ENCODE measurements at places on chromosomes 7 and 10.

DNA sequence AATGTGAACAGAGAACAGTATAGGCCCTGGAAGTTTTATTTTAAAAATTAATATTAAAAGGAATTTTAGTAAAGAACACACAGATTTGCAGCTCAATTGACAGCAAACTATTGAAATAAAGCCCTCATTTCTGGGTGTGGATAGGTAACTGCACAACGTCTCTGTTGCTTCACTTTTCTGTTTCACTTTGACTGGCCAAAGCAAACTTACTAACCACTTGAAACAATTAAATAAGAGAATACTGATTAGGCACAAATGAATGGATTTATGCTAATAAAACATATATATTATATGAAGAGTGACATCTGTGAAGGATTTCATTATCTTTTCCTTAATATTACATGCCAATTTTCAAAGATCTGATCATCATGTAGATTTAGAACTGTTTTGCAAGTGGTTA, 11.9 kb downstream of the ZNF804B start:
- DNase-seq, result no peak

DNA sequence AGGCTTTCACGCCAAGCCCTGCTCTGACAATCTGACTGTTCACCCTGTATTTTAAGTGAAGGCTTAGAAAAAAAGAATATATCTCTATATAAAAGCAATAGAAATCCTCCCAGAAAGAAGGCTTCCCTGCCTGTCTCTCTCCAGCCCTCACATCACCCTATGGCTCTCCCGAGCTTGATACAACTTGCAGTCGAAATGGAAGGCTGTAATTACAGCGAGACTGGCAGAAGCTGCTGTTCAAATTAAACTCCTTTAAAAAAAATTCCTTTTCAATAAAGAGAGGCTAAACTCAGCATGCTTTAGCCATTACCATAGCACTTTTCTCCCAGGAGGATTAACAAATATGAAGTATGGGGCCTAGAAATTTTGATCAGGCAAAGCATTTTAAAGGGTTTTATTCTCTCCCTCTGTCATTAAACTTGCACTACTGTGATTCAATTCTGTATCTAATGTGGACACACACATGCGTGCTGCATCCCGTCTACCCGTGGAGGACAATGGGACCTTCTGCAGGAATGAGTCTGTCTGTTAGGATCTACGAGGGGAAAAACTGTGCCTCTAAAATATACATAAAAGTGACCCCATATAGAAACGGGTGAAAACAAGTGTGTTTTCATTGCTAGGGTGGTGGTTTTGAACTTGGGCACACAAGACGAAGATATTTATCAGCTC, 223.8 kb downstream of the USP6NL start:
- DNase-seq, result no peak

GRCh38 chr7:80624763-80625162, 13.7 kb upstream of the CD36 start:
- DNase-seq, result no peak

DNA sequence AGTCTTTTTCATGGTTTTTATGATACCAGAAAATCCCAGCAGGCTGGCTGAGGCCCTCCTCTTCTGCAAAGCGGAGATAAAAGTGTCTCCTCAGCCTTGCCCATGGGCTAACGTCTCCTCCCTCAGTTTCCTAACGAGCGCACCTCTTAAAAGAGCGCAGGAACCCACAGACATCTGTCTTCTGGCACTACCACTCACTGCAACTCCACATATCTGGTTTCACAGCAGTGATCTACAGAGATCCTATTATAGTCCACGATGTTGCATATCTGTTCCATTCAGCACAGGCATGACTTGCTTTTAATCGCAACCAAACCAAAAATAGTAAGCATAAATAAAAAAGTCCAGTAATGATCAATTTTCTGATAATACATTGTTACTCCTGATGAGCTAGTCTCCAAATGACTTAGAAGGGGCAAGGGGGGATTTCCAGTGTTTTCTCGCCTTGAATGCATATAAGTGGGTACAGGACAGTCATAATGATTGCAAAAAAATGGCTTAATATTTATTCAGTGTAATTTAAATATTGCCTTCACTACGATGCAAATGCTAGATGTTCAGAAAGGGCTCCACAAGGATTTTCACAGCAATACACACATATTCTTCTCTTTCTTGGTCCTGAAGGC, 20.9 kb downstream of the ANKRD22 start:
- DNase-seq, result no peak

- DNase-seq, result no peak
Observed at GRCh38 chr10:60024506-60024905, 118.2 kb upstream of the CCDC6 start.

GRCh38 chr10:119477444-119477843, 65.1 kb downstream of the RGS10 start:
- no peak for DNase-seq

DNA sequence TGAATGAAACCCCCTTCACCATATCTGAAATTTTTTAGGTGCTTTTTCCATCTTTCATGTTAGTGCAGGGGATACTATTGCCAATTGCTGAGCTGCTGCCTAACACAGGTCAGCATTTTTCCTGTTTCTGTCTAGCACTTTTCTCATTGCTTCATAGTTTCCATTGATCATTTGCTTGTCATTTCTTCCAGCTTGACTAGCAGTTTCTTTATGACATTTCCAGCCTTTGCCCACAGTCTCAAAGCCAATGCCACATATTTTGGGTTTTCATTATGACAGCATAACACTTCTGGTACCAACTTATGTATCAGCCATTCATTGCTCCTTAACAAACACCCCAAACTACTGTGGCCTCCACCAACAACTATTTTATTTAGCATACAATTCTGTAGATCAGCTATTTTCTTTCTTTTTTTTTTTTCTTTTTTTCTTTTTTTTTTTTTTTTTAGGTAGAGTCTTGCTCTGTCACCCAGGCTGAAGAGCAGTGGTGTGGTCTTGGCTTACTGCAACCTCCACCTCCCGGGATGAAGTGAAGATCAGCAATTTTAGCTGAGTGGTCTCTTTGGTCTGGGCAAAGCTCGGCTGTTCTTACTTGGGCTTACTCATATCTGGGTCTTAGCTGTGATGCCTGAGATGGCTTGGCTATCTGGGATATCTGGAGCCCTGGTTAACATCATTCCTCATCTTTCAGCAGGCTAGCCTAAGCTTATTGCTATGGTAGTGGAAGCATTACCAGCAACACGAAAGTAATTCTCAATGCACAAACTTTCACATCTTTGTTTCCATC, 102.3 kb downstream of the EPC1 start:
- no peak for DNase-seq

DNA sequence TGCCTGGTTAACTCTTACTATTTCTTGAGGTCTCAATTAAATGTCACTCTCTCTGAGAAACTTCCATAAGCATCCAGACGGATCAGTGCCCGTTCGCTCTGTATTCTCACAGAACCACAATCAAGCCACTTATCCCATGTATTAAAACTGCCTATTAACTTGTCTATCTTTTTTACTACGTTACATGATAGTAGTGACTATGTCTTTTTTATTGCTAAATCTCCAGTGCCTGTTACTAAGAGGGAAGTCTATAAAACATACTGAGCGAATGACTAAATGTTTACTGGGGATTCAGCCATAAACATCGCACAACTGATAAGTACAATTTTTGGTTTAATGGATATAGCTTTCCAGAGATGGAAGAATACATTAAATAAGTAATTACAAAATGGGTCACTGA, 399.9 kb downstream of the NXPH1 start:
- no peak for DNase-seq

DNA sequence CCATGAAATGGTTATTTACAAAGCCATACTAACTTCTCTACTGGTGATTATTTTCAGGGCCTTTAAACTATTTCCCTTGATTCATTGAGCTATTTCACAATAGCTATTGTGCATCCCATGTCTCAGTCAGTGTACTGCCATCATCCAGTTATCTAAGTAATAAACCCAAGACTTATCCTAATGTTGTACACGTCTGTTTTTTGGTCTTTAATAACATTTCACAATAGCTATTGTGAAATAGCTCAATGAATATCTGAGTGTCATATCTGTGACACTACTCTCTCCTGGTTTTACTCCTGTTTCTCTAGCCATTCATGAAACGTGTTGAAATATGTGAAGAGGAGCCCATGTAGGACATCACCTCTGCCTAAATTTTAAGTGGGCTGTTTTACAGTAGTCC, 36.5 kb upstream of the TMEM140 start:
- DNase-seq, result no peak

DNA sequence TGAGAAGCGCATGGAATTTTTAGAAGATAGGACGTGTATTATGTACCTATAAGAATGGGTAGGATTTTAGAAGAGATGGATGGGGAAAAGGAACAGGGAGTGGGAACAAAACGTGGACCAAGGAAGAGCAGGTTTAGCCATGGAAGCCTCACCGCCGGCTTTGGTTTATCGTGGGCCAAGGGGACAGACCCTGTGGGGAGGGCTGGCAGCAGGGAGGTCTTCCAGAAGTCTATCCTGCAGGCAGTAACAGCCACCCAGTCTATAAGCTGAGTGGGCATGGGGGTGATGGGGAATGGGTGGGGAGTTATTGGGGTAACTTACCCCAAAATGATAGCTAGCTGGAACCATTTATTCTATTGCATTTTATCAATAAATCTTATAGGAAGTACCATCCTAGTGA, 44.9 kb downstream of the IKZF1 start:
- DNase-seq, result no peak

- no peak for DNase-seq
Observed at GRCh38 chr10:59991661-59992060, 85.3 kb upstream of the CCDC6 start.

- no peak for DNase-seq
Observed at GRCh38 chr10:80132299-80133139, at the start of gene PLAC9. TSS of gene PLAC9 (plus strand) at chr10:80132730. CDS start at chr10:80132763, 33 bp downstream.

- DNase-seq, result no peak
Observed at GRCh38 chr10:49119746-49120145, 4.4 kb upstream of the VSTM4 start.

DNA sequence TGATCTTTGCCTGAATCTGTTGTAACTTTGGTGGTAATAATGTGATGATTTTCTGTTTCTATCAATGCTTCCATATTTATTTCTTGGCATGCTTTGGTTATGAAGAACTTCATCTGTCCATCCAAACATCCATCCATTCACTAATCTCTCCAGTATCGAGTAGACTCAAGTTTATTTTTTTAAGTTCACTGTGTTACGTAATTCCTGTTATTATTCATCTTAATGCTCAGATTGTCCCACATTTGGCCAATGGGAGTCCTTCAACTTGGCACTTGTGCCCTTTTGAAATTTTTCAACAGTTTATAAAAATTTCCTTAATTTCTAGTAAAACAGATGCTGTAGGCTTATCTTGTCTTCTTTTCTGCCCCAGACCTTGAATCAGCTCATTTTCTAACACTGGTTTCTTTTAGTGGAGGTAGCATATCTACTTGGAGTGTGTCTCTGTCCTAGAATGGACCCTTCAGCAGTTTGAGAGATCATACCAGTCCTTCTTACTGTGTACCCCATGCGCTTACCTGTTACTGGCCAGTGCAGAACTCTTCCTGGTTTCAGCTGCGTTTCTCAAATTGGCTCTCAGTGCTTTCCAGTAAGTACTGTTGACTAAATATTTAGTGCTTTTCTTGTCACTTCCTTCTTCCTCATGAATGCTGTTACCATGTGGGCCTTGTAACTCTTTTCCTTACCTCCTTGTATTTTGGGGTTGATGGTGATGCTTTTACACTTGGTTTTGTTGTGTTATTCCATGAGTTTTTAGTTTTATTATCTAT, 100.8 kb downstream of the MLLT10 start:
- no peak for DNase-seq

- no peak for DNase-seq
Observed at GRCh38 chr7:42400961-42401360, 164.0 kb upstream of the GLI3 start.

DNA sequence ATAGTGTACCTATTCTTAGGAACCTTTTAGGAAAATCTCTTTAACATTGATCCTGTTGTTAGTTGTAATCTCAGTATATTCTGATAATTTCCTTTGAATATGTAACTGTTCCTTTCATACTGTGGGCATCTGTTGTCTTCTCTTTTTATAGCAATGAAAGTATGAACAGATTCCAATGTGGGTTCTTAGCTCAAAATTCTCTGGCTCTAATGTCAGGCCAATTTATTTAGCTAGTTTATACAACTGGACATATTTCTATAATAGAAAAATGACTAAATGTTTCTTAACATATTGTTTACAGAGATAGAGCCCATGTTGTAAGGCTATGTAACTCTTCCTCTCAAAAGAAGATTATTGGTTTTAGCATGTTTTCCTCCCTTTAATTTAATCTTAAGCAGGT, 363.2 kb downstream of the AUTS2 start:
- DNase-seq, result no peak

DNA sequence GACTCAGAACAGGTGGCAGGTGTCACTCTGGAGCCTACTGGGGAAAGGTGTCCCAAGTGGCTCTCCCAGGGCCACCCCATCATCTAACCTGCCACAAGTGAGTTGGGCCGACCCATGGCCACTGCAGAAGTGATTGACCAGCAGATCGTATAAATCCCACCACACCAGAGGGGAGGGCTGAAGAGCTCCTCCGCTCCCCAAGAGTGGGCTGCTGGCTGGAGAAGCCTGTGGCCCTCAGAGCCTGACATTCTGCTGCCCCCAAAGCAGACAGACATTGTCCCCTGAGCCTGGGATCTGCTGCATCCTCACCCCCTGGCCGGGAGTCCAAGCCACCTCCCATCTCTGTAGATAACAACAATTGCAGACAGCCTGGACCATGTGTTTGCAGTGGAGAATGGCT, 36.7 kb downstream of the ANXA8 start:
- no peak for DNase-seq

DNA sequence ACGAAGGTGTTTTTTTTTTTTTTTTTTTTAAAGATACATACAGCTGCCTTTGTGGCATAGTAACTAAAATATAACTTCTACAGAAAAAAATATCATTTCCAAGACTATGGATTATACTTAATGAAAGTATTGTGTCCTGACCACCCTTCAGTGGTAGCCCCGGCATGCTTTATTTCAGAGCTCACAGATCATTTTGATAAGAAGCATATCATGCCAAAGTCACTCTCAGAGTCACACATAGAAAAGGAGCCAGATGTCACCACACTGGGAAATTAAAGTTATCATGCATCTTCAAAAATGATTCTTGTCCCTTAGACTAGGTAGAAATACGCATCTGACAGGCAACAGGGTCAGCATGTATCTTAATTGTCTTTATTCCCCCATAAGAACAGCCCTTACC, 3.0 kb downstream of the ADARB2 start:
- DNase-seq, result no peak

- DNase-seq, result no peak
Observed at GRCh38 chr10:17527514-17528146, 73.2 kb upstream of the ST8SIA6 start.

GRCh38 chr7:116740755-116741462, 68.9 kb downstream of the MET start:
- DNase-seq, result no peak

GRCh38 chr7:24975644-24976260, 4.2 kb downstream of the OSBPL3 start:
- DNase-seq, result no peak

DNA sequence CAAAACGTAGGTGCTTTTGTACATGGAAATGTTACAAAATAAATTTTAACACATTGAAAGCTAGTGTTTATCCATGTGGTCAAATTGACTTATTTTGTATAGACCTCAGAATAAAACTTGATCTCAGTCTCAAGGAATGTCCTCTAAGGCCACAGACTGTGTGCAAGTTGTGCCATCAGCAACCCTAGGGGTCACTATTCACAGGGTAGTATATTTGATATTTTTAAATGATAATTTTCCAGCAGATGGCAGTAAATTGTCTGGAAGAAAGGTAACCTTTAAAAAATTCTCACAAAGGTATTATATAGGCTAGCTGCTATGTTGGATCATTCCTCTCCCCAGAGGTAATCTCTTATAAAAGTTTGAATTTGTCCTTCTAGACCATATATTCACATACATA, 12.9 kb upstream of the SNX10 start:
- no peak for DNase-seq
